Keratinocyte (primary cell): ENCODE measurements at places on chromosomes 6 and 20.

DNA sequence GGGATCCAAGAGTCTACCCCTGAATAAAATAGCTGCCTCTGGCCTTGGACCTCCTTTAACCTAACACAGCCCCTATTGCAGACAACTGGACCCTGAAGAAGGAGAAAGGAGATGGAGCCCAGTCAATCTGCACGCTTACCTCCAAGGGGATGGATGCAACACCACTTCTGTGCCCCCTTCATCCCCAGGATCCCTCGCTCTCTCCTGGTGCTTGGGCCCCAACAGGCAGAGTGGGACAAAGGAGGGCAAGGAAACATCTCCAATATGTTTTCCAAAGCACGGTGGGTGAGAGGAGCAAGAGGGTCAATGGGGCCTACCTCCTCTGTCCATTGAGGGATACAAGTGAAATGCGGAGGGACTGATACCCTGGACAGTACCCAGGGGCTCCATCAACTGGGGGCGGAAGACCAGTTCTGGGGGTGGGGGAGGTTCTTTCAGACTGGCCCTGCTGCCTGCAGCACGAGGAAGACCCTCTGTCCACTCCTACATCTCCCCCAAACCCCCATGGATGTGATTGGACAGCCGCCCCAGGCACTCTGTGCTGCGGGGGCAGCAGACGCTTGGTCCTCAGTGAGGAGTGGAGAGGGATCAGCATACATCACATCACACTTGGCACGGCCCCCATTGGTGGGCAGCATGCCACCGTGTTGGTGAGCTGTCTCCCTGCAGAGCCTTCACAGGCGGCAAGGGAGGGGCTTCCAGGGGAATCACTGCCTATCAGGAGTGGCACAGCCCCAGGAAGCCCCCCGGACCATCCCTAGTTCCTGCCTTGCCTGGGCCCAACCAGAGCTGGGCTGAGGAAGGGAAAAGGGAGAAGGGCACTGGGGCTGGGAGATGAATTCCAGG, 70.6 kb downstream of the MRPL14 start:
- DNase-seq: no peak

GRCh38 chr6:163946437-163946836, 531.9 kb downstream of the QKI start:
- no peak for DNase-seq

DNA sequence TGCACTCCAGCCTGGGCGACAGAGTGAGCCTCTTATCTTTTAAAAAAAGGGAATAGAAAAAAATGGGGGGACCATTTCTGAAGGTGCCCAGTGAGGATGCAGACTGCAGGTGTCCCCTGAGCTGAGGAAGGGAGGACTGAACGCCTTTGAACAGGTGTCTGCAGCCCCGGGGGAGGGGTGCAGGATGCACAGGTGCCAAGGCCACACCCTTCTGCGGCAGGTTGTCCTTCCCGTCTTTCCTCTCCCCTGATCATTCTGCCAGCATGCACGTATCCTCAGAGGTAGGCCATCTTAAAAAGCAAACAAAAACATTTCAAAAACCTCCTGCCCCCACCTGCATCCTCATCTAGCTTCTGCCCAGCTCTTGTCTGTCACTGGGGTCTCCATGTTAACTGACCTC, 101.3 kb downstream of the MTHFD1L start:
- no peak for DNase-seq

GRCh38 chr20:15923030-15923776, 650.0 kb downstream of the KIF16B start:
- no peak for DNase-seq

DNA sequence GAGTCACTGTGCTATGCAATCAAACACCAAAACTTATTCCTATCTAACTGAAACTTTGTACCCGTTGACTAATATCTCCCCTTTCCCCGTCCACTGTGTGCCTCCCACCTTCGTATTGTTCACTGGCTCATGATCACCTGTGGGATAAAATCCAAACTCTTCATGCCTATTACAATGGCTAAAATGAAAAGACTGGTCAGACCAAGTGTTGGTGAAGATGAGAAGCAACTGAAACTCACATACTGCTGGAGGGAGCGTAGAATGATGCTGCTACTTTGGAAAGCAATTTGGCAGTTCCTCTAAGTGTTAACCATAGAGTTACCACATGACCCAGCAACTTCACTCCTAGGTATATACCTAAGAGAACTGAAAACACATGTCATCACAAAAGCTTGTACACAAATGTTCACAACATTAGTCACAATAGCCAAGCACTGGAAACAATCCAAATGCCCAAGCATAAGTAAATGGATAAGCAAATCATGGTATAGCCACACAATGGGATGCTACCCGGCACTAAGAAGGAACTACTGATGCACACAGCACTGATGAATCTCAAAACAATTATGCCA, 13.1 kb downstream of the RPS10 start:
- no peak for DNase-seq

GRCh38 chr6:118864341-118865099, 29.4 kb upstream of the ASF1A start:
- DNase-seq: no peak

GRCh38 chr6:145898376-145898775, 65.8 kb downstream of the SHPRH start:
- peak; percentile 1 for DNase-seq

GRCh38 chr6:11423667-11424066, 113.9 kb upstream of the TMEM170B start:
- DNase-seq: no peak

DNA sequence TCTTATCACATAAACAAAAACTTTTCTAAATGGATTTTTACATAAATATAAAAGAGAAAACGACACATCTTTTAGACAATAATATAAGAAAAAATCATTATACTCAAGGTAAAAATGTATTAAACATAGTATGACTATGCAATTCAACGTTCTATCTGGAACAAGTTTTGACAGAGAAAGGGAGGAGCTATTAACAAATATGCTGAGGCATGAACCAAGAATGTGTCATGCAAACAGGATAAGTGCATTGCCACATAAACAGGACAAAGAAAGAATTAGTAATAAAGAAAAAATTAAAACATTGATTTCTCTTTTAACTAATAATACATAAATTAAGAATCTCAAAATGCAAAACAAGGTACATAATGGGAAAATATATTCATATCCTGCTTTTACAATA, 1353.4 kb upstream of the GJE1 start:
- peak; percentile 44 for DNase-seq

- DNase-seq: no peak
Observed at GRCh38 chr20:63919130-63919529, 24.2 kb downstream of the DNAJC5 start.

DNA sequence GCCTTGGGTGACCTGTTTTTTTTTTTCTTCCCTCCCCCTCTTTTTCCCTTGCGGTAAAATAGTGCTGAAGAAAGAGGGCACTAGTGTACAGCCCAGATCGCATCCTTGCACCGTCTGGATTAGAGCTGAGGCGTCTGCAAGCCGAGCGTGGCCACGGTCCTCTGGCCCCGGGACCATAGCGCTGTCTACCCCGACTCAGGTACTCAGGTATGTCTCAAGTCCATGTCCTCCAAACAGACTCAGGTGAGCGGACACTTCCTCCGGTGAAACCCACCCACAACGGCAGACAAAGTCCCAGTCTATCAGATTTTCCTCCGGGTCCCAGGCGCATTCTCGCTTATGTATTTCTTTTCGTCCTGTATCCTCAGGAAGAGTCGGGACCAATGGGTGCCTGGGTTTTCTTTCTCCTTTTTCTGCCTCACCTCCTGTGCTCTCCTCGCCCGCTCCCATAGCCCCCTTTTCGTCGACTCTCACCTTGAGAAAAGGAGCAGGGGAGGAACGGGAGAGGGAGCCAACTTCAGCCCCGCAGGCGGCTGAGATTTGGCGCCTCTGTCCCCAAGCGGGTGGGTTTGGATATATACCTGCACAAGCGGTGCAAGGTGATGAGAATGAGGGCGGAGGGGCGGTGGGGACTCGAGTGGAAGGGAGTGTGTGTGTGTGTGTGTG, 1.1 kb upstream of the GRM1 start:
- no peak for DNase-seq

GRCh38 chr20:24810676-24811407, 138.2 kb upstream of the CST7 start:
- DNase-seq: no peak

- DNase-seq: no peak
Observed at GRCh38 chr20:7935027-7935551, 5.2 kb downstream of the HAO1 start.

DNA sequence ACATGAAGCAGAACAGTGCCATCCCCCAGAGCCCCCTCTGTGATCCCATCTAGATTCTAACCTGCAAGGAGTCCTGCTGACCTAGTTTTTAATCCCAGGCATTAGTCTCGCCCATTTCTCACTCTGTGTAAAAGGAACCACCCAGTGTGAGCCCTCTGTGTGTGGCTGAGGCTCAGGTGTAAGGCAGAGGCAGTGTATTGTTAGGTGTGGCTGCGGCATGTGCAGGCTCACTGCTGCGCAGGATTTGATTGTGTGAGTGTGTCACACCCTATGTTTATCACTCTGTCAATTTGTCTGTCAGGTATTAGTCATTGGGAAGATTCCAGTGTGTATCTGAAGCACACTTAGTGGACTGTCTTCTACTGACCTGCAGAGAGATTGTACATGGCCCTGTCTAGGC, 13.7 kb upstream of the CST8 start:
- no peak for DNase-seq

- DNase-seq: no peak
Observed at GRCh38 chr20:22490287-22491193, 93.8 kb downstream of the FOXA2 start.

DNA sequence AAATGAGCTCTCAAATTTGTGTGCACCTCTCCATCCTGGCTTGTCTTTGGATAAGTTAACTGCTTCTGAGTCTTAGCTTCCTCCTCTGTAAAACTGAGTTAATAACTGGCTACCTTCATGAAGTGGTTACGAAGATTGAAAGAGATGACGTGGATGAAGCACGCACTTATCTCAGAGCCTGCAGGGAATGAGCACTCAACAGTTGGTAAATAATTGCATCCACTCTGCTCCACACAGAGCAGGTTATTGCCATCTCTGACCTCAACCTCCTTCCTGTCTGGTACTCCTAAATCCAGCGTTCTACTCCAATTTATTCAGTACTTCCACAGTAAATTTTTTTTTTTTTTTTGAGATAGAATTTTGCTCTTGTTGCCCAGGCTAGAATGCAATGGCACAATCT, 6.9 kb downstream of the AURKA start:
- no peak for DNase-seq

- DNase-seq: no peak
Observed at GRCh38 chr20:44478206-44478605, 2.5 kb downstream of the TTPAL start.

DNA sequence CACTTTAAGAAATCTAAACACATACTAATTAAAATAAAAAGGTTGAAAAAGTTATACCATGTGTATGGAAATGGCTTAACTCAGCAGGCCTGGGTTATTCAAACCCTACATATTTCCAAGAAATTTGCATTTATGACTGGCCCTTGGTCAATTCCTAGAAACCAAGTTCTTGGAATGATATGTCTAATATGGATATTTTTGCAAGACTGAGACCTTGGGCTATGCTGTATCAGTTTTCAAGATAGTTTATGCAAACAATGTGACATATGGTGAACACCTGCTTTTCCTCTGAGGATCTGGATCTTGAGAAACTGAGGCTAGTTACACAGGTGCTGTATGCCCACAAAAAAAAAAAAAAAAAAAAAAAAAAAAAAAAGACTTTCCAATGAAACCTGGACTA, 536.9 kb upstream of the HS3ST5 start:
- DNase-seq: no peak

GRCh38 chr6:13796781-13797180, 17.6 kb downstream of the MCUR1 start:
- DNase-seq: no peak

GRCh38 chr20:36243726-36244125, 7.4 kb downstream of the AAR2 start:
- no peak for DNase-seq

DNA sequence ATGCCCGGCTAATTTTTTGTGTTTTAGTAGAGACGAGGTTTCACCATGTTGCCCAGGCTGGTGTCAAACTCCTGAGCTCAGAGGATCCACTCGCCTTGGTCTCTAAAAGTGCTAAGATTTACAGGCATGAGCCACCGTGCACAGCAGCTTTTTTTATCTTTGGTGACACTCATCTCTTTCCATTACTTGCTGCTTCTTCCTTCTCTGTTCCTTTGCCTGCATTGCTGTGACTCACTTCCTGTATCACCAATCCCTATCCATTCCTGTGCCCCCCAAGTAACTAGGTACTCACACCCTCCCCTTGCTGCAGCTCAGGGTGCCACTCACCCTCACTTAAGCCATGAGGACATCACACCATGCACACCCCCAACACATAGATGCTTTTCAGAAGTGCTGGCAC, 24.6 kb downstream of the KHDC1L start:
- no peak for DNase-seq
